Activated naive CD4-positive, alpha-beta T cell (primary cell): ENCODE measurements at places on chromosomes 1 and 21.

- DNase-seq, result no peak
Measured at GRCh38 chr1:236160540-236161127, 18.3 kb downstream of the GPR137B start.

DNA sequence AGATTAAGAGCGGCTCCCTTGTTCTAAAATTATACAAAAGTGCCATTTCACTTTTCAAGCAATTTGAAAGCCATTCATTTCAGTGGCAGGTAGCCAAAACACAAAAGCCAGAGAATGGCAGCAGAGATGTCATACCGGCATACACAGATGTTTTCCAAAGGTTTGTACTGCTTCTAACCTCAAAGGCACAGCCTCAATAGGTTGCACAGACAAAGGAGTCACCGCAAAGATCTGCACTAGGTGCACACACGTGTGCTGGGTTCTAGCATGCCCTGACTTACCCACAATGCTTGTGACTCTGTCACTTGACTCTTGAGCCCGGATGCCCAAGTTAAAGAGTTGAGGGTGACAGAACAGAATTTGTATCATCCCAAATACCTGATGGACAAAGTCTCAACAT, 448.9 kb upstream of the ADGRL2 start:
- no peak for DNase-seq

- DNase-seq, result no peak
Measured at GRCh38 chr1:210332719-210333398, 4.2 kb downstream of the HHAT start.

- DNase-seq, result no peak
Measured at GRCh38 chr1:21902026-21903012, 34.8 kb downstream of the HSPG2 start.

GRCh38 chr1:246647113-246647512, 77.1 kb upstream of the SCCPDH start:
- no peak for DNase-seq

- DNase-seq, result no peak
Measured at GRCh38 chr1:3922201-3922725, 22.2 kb upstream of the C1orf174 start.

DNA sequence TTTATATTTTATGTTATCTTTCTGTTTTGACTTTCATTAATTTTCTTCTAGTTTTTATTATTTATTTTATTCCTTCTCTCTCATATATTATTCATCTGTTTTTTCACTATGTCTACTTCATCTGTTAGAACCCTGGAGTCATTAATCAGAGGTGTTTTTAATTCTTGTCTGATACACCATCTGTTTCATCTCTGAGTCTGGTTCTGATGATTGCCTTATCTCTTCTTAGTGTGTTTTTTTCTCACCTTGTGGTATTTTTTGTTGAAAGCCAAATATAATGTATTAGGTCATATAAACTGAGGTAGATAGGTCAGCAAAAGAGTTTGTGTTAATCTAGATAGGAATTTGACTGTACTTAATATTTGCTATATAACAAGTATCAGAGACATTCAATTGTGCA, 1005.7 kb upstream of the NCAM2 start:
- no peak for DNase-seq

- DNase-seq, result peak; percentile 49
Measured at GRCh38 chr1:178532392-178532791, 19.5 kb downstream of the TEX35 start.

DNA sequence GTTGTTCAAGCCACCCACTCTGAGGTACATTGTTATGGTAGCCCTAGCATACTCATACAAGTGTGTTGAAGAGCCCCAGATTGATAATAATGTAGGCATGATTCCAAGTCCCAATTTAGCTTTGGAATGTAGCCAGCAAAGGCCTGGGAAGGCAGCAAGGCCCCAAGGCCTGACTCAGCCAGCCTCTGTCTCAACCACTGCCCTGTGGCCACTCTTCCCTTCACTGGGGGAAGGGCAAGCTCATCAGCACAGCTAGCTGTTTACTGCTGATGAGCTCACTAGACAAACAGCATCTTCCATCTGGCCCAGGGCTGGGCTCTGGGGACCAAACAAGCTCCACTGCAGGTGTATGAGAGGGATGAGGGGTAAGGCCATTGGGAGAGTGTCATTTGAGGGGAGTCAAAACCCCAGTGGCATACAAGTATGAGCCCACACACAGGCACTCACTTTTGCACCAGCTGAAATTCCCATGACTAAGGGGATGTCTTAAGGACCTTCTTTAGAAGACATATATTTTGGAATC, 2.2 kb upstream of the IRF6 start:
- no peak for DNase-seq

GRCh38 chr1:23638188-23638619, 53.4 kb upstream of the RPL11 start:
- DNase-seq, result no peak

GRCh38 chr1:160486453-160486852, 36.6 kb downstream of the SLAMF6 start:
- no peak for DNase-seq

DNA sequence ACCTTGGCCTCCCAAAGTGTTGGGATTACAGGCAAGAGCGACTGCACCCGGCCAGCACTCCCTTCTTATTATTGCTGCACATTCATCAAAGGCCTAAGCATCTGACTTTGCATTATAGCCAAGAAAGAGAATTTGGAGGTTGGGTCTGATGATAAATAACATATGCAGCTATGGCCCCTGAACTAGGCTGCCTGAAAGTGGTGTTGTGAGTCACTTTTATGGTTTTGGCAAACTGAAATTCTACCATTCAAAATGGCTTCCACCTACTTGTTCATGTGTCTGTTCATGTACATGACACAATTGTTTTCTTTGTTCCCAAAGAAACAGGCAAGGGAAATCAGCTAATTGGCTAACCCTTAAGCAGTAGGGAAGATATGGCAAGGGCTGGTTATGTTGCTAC, 25.0 kb upstream of the UAP1 start:
- DNase-seq, result no peak

- no peak for DNase-seq
Measured at GRCh38 chr1:63723602-63724001, 50.2 kb upstream of the ROR1 start.

GRCh38 chr1:156571261-156571852, 1.0 kb downstream of the IQGAP3 start:
- DNase-seq, result no peak

- DNase-seq, result no peak
Measured at GRCh38 chr1:51488372-51489050, 30.6 kb downstream of the EPS15 start.

- no peak for DNase-seq
Measured at GRCh38 chr1:25735956-25736529, 64.0 kb upstream of the SELENON start.

DNA sequence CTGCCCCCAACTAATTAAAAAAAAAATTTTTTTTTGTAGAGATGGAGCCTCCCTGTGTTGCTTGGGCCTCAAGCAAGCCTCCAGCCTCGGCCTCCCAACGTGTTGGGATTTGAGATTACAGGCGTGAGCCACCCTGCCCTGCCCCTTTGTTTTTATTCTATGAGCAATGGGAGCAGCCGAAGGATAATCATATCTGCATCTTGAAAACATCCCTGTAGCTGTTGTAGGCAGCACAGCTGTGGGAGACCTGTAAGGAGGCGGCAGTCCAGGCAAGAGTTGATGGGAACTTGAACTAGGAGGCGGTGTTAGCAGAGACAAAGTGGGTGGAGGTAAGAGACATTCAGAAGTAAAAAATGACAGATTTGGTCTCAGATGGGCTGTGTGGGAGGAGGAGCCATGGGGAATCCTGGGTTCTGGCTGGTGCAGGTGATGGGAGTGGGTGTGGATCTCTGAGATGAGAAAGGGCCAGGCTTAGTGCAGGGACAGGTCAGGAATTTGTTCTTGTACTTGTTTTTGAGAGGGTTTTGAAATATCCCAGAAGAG, 31.3 kb downstream of the STUM start:
- DNase-seq, result no peak

DNA sequence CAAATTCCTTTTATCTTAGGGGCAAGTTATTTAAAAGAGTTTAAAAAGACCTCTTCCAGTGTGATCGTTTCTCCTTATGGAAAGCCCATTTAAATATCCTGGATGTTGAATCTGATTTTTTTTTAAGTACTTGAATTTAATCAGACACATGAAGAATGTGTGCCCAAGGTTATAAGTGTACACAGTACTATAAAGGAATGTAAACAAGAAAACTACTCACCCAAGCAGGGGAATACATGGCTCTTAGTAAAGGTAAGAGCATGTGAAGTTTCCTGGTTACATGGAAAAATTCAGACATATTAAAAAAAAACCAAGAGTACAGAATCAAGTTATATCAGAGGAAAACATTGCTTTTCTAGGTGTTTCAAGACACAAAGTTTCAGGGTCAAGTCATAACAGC, 546.9 kb downstream of the MATN1 start:
- no peak for DNase-seq

GRCh38 chr1:102628109-102628613, 480.2 kb downstream of the COL11A1 start:
- no peak for DNase-seq

GRCh38 chr1:113390871-113391648, 745 bp downstream of the MAGI3 start:
- DNase-seq, result peak; percentile 36

DNA sequence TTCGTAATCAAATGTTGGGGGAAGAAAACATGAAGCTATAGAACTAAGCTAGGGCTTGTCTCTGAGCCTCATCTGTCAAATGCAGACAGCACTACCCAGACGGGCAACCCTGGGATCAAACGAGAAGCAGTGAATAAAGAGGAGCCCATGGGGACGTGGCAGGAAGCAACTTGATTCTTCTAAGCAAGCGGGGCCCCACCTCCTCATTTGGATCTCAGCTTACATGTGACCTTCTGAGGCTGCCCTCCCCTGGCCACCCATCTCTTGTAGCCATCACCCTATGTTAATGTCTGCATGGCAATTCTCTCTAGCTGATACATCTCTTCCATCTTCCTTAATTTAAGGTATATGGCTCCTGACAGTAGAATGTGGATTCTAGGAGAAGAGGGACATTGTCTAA, 171.3 kb downstream of the IGSF21 start:
- DNase-seq, result no peak

- no peak for DNase-seq
Measured at GRCh38 chr21:14591882-14592281, 45.8 kb upstream of the SAMSN1 start.

DNA sequence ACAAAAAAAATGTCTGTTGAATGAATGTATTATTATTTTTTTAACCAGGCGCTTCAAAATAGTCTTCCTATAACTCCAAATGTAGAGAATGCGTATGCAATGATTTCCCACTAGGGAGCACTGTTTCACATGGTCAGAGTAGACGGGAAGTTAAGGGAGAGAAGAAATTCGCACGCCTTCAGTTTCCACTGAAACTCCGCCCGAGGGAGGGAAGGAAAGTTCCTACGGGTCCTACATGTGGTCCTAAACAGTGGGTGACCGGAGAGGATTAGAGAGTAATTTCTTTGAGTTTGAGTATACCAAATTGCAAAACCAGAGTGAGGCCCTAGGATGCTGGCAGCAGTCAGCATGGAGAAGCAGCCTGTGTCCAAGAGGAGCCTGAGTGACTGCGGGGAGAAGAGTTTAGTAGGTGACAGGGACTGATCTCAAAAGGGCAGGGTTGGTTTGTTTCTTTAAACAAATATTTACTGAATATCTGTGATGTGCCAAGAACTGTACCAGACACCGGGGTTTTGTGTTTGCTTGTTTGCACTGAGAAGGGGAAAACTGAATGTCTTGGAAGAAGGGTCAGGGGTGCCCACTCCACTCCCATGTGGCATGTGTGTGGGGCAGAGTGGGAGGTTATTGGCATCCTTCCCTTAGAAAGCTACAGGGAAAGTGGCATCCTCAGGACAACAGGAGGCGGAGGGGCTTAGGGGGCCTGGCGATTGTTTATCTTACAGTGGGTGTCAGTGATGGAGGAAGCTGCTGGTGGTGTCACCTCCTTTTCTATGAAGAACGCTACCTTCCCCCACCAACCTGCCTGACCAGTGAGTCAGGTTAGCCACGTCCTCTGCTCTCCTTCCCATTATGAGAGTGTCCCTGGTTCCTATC, 22.8 kb downstream of the RNU5D-1 start:
- no peak for DNase-seq

DNA sequence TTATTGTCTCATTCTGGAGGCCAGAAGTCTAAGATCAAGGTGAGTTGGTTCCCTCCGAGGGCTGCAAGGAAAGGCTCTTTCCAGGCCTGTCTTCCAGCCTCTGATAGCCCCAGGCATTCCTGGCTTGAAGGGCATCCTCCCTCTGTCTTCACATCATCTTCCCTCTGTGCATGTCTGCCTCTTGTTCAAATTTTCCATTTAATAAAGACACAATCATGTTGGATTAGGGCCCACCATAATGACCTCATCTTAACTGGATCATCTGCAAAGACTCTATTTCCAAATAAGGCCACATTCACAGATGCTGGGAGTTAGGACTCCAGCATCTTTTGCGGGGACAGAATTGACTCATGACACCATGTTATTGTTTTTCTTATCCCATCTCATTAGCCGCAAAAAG, 24.5 kb downstream of the HUNK start:
- no peak for DNase-seq

- no peak for DNase-seq
Measured at GRCh38 chr1:3466366-3467075, 12.1 kb downstream of the ARHGEF16 start.

- no peak for DNase-seq
Measured at GRCh38 chr1:108830119-108831008, 26.5 kb downstream of the AKNAD1 start.

- no peak for DNase-seq
Measured at GRCh38 chr21:44858291-44858690, 15.2 kb downstream of the PTTG1IP start.

GRCh38 chr1:229378586-229379367, 35.9 kb upstream of the CCSAP start:
- DNase-seq, result no peak

GRCh38 chr1:15592285-15592684, 7.4 kb upstream of the AGMAT start:
- no peak for DNase-seq

DNA sequence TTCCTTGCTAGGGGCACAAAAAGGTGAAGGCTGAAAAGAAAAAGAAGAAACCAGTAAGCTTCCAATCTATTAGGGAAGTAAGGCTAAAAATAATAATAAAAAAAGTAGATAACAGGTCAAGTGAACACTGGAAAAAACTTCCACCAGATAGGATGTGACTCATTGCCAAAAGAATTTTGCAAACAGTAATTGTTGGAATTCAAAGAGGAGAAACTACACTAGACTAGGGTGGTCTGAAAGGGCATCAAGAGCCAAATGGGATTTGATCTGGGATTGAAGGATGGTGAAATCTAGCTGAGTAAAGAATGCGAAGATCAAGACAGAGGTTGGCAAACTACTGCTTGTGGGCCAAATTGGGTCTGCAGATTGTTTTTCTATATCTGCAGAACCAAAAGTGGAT, 6.0 kb upstream of the ST6GALNAC3 start:
- DNase-seq, result no peak

GRCh38 chr1:164713456-164714207, 154.6 kb downstream of the PBX1 start:
- no peak for DNase-seq

DNA sequence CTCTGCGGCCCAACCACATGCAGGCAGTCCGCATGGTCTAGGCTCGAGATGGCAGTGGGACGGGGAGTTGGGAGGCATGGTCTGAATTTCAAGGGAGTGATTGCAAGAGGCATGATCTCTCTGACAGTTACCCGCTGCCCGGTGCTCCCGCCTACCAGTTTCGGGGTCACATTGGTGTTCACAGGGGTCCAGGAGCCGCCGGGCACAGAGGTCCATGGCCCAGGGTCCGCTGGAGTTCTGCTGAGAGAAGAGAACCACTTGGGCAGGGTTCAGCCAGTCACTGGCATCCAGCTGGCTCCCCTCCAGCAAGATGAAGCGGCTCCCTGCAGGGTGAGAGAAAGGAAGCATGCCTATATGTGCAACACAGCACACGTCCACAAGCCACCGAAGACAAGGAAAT, 141.3 kb downstream of the ASTN1 start:
- no peak for DNase-seq

- DNase-seq, result no peak
Measured at GRCh38 chr21:41037212-41037611, 130.7 kb upstream of the BACE2 start.
